ENCODE measurements at places on chromosomes 7 and 10.
A peak's percentile ranks its signal among the peaks of the same experiment; 100 is the strongest.

DNA sequence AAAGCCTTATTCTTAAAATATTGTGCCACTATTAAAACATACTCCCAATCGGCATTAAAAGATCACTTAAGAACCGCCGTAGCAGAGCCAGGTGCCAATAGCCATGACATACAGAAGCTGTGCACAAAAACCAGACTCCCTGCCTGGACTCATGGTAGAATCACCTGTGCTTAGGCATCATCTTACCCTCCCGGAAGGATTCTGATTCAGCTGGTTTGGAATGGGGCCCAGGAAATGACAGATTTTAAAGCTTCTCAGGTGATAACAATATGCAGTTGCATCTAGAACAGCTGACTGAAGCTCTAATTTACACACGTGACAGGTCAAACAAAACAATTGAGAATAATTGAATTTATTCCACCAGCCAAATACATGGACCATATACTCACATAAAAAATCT is 10.7 kb downstream of the A1CF start:
- DNase-seq = no peak

DNA sequence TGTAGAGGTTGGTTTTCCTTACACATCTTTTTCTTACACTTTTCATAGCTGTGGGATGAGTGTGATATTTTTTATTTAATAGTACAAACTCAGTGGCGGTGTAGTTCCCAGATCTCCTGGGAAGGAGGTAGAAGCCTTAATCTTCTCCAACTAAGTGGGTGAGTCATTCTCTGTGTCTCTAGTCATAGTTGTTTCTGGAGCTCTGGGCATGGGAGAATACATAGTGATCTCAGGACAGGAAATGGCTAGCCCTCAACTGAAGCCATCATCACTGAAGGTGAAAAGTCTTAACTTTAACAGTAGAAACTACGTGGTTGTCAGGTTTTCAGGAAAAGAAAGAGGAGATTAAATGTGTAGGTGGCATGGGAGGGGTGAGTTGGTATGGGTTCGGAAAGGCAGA is 319.4 kb upstream of the FZD8 start:
- DNase-seq = peak; percentile 21

DNA sequence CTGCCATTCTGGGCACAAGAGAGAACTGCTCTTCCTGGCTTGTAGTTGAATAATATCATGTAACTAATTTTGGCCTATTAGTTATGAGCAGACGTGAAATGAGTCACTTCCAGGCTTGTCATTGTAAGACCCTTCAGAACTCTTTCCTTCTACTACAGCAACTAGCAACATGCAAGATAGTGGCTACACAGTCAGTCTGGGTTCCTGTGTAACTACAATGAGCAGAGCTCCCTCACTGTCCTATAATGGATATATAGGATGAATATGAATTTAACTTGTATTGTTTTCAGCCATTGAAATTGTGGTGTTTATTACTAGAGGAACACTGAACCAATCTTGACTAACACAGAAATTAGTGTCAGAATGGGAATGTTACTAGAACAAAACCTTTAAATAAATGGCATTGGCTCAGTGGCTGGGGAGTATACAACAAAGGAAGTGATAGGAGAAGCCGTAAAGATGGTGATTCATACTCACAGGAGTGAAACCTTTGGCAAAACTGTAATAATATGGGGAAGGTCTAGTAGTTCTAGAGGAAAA is 2.9 kb upstream of the MTPN start:
- DNase-seq = peak; percentile 65

- DNase-seq = no peak
Observed at GRCh38 chr10:67519434-67519833, 176.6 kb downstream of the CTNNA3 start.

DNA sequence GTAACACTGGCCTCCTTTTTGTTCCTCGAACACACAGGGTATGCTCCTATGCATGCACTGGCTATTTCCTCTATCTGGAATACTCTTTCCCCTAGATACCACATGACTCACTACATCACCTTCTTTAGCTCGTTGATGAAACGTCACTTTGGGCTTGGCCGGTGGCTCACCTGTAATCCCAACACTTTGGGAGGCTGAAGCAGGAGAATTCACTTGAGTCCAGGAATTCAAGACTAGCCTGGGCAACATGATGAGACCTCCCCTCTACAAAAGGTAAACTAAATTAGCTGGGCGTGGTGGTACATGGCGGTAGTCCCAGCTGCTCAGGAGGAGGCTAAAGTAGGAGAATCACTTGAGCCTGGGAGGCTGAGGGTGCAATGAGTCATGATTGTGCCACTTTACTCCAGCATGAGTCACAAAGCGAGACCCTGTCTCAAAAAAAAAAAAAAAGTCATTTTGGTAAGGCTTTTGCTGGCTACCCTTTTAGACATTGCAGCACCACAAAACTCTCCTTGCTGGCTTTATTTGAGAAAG is 14.5 kb downstream of the ANKIB1 start:
- no peak for DNase-seq

- no peak for DNase-seq
Observed at GRCh38 chr10:24524314-24524713, 199.4 kb downstream of the ARHGAP21 start.

GRCh38 chr7:48938539-48939295 is 14.4 kb downstream of the CDC14C start:
- peak; percentile 81 for DNase-seq

DNA sequence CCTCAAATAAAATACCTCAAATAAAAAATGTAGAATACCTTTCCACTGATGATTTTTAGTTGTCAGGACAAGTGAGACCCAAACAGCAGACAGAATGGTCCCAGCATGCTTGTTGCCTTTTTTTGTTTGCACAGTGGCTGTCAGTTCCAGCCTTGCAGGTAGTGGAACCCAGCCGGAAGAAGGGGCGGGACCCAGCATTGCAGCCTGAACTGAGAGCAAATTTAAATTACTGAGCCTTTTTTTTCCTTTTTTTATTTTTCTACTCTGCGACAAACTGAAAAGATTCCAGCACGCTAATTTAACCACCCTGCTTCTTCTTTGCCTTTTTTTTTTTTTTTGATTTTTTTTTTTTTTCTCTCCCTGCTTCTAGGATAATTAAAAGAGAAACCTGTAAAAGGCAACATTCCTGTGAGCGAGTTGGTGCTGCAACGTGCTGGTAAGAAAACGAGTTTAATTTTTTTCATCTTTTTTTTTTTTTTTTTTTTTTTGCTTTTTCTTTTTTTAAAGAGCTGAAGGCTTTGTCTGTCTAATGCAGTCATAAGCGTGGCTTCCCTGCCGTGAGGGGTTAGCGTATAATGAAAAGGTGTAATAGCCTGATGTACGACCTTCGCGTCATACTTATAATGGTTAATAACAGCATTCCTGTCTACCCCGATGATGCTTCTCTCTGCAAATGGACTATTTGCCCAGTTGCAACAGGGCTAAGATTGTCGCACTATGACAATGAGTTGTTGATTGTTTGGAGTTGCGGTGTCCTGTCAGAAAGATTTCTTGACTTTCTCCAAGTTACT is 555.3 kb upstream of the CELF2 start:
- DNase-seq = no peak

DNA sequence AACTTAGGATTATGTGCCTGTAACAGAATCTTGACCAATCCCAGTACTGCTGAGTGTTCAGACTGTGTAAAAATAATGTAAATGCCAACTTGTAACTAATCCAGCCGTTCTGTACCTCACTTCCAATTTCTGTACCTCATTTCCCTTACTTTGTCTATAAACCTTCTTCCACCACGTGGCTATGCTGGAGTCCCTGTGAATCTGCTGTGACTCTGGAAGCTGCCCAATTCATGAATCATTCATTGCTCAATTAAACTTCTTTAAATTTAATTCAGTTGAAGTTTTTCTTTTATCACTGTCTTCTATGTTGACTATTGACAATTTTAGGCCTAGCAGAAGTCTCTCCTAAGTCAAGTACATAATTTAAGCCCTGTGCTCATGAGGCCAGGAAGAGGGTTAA is 215.3 kb upstream of the RHOBTB1 start:
- peak; percentile 46 for DNase-seq

GRCh38 chr7:2619116-2619515 is 12.7 kb upstream of the TTYH3 start:
- DNase-seq = peak; percentile 74

DNA sequence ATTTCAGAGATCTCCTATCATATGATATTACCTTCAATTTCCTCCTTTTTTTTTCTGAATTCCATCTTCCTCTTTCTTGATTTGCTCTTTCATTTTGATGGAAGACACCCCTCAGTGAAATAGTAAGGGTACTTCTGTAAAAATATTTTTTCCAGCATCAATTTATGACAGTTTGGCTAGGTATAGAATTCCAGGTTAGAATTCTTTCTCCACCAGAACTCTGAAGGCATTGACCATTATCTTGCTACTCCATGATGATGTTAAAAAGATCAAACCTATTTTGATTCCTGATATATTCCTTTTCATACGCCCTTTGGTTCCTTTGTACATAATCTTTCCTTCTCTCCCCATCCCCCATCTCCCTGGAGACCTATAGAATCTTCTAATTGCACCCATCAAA is 48.4 kb downstream of the MTPAP start:
- no peak for DNase-seq

DNA sequence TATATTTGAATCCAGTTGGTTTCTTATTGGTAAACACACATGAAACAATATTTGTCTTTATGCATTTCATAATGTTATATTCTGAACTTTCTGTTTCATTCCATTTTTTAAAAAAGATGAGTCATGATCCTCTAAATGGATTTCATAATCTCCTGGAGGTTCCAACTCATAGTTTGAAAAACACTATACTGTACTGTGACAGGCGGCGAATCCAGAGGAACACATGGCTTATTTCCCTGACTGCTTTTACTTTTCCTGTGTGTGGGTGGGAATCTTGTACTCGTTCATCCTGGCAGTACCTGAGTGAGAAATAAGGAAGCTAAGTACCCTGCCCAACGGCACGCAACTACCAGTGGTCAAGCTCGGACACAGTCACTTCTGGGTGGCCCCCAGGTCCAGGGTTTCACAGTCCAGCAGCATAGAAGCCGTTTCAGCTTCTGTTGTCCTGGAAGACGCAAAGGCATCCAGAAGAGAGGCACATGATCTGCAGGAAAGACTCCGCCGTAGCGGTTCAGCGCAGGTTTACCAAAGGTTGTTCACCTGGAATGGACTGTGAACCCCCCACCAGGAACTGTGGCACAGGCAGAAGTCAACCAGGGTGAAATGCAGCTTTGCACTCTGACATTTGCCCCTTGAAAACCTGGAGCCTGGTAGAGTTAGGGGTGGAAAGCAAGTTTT is 117.7 kb downstream of the CCNY start:
- DNase-seq = peak; percentile 34

GRCh38 chr10:86172301-86172700 is 194.3 kb downstream of the GRID1 start:
- no peak for DNase-seq

- DNase-seq = no peak
Observed at GRCh38 chr7:24069751-24070150, 214.2 kb upstream of the NPY start.

DNA sequence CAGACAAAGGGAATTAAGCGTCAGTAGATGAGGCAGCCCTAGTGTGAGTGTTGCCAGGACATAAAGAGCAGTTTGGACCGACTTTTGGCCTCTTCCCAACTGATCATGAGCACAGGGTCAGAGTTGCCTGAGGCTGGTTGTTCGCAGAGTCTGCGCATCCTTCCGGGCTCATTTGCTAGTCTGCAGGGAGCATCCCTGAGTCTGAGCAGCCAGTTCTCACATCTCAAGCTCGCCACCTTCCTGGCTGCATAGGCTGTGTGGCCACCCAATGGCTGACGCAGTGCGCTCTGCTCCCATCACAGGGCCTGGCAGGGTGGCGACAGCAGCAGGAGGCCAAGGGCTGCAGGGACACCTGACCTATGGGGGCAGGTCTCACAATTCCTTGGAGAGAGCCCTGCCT is 5.0 kb downstream of the GAD2 start:
- no peak for DNase-seq

GRCh38 chr7:46557295-46557711 is 636.2 kb upstream of the IGFBP3 start:
- DNase-seq = no peak

DNA sequence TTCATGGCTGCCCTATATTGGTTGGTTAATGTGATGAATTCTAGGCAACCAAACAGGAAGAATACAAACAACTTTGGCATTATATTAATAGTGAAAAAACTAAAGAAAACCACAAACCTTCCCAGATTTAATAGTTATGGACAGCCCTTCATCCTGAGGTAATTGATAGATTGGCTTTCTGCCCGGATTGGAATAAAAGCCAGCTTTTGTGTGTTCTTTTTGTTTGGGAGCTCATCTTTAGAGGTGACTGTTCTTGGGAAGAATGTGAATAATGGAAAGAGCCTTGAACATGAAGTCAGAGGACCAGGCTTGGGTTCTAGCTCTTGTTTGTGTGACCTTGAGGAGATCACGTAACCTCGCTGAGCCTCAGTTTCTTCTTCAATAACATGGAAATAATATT is 92.3 kb downstream of the VTI1A start:
- peak; percentile 51 for DNase-seq

GRCh38 chr7:74002474-74003017 is 25.4 kb upstream of the ELN start:
- DNase-seq = peak; percentile 55

GRCh38 chr7:51222916-51223315 is 93.7 kb downstream of the COBL start:
- DNase-seq = no peak

GRCh38 chr7:152654971-152655370 is 21.0 kb downstream of the XRCC2 start:
- no peak for DNase-seq

- DNase-seq = no peak
Observed at GRCh38 chr10:60162631-60163030, 227.0 kb downstream of the ANK3 start.

GRCh38 chr10:119786117-119786769 is 60.4 kb downstream of the INPP5F start:
- DNase-seq = peak; percentile 46

GRCh38 chr10:71157435-71157834 is 54.9 kb upstream of the UNC5B start:
- no peak for DNase-seq

- no peak for DNase-seq
Observed at GRCh38 chr7:155591055-155591775, 44.9 kb upstream of the CNPY1 start.

DNA sequence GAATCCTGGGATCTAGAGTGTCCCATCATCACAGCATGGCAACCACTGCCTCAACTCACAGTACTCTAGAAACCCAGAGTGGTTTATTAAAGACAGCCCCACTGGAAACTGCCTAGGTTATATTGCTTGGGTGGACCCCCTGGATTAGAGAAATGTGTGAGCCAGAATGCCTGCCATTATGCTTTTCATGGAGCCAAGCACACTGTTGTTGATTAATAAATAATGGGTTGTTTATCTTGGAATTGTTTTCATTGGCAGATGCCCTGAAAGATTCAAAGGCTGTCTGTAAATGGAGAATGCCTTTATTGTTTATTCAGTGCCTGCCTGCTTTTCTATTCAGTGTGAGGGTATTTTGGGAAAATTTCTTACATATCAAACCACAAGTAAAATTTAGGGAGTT is 52.1 kb downstream of the GNAI1 start:
- DNase-seq = no peak

- DNase-seq = no peak
Observed at GRCh38 chr7:141671705-141672496, 30.1 kb downstream of the DENND11 start.

All from fibroblast of skin of abdomen (primary cell).